ENCODE measurements at places on chromosomes 13 and 19.

GRCh38 chr19:5534787-5535586 lies 32.8 kb downstream of the TINCR start:
- no peak for DNase-seq

GRCh38 chr13:45718992-45719391 lies 16.9 kb downstream of the CBY2 start:
- DNase-seq: no peak

GRCh38 chr19:46076951-46077814 lies 36.4 kb upstream of the IGFL4 start:
- DNase-seq: peak; percentile 69

GRCh38 chr13:48477191-48477855 lies 55.6 kb downstream of the RCBTB2 start:
- no peak for DNase-seq

- DNase-seq: no peak
Observed at GRCh38 chr13:35474496-35475211, 1.8 kb downstream of the MAB21L1 start.

DNA sequence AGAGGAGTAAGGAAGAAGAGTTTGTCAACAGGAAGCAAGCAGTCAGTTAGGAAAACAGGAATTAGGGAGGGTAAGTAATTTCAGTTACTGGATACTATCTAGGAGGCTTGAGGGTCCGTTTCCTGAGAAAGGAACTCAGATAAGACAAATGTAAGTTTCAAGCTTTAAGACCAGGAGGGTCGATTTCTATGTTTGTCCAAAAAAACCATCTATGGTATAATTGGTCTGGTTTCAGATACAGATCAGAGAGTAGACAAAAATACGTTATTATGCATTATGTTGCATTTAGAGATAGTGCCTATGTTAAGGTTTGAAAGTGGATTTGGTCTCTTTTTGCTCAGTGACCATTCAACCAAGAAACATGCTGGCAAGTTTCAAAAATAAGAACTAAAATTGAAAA lies 789.6 kb upstream of the PCDH20 start:
- DNase-seq: no peak

- no peak for DNase-seq
Observed at GRCh38 chr13:57932061-57932460, 300.5 kb downstream of the PCDH17 start.

- peak; percentile 71 for DNase-seq
Observed at GRCh38 chr19:58581227-58582141, 8.3 kb upstream of the MZF1 start.

DNA sequence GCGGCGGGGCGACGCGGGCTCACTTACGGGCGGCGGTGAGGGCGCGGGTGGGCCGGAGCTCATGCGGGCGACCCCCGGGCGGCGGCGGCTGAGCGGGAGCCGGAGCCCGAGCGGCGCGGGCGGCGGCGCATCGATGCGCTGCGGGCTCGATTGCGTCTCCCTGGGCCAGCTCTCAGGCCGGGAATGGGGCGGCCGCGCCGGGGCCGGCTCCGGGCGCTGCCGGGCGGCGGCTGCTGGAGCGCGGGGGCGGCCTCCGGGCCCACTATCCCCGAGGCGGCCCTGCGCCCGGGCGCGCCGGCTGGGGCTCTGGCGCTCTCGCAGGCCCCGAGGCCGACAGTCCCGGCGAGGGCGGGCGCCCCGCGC lies 1.4 kb upstream of the TSHZ3 start:
- DNase-seq: no peak
